ENCODE measurements at places on chromosomes 7 and 10.

DNA sequence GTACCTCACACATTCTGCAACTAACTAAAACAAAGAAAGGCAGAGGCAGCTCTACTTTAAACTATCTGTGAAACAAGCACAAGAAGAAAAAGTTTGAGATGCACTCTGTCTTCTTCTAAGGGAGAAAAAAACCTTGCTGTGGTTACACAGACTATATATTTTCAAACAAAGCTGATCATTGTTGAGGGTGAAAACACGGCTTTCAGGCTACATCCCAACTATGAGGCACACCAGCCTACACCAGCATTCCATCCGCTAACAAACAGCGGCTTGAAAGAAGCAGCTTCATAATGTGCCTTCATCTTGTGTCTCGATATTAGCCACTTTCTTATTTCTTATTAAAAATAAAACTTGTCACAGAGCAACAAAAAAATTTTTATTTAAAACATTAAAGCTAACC is 79.1 kb downstream of the USP6NL start:
- no peak for DNase-seq

GRCh38 chr10:46290101-46290886 is 3.5 kb downstream of the ANTXRL start:
- DNase-seq = no peak

GRCh38 chr10:63072951-63073350 is 60.2 kb upstream of the NRBF2 start:
- DNase-seq = no peak

DNA sequence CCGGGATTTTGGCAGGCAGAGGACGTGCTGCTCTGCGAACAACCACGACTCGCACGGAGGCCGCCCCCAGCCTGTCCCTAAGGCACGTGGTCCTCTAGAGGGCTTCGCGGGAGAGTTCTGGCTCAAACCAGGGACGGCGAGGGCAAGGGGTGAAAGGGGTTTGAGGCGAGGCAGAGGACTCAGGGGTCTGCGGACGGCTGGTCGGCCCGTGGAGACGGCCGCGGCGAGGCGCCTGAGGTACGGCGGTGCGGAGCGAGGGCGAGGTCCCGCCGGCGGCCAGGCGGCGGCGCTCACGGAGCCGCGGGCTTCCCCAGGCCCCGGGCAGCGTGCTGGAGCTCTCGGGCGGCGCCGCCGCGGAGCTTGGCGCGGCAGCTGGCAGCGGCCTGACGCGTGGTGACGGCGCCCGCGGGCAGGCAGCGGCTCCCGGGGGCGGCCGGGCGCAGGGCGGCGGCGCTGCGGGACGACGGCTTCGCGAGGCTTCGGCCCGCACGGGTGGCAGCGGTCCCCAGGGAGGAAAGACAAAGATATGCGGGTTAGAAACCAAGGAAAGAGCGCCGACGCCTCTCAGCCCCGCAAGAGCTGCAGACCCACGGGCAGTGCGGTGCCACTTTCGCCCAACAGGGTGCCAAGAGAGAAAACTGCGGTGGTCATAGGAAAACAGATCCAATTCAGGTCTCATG is 44.8 kb downstream of the ZNF800 start:
- DNase-seq = peak; percentile 74

DNA sequence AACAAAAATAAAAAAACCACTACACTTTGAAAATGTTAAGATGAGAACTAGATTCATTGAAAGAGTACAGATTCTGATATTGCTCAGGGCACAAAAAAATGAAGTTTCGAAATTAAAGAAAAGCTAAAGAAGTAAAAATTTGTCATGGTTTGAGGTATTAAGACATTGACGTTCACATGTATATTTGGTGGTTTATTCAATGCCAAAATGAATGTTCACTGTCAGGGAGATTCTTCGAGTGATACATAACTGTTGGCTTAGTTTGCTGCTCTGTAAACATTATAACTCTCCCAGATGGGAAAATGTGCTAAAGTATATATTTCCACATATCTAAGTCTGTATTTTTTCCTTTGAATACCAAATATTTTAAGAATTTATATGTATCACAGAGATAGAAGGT is 345.0 kb downstream of the SEMA3D start:
- DNase-seq = no peak

DNA sequence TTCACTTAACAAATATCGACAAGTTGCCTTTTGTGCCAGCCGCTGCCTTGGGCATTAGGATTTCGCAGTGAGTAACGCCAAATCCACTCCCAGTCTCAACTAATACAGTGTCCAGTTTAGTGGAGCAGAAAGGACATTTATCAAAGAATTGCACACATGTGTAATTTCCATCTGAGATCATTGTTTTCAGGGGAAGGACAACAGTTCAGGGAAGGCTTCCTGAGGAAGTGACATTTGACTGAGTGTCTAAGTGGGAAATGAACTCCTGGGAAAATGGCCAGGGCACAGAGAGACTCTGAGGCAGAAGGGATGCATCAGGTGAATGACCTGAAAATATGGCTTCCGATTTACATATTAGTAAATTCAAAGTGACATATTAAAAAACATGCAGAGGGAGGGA is 89.4 kb downstream of the ITGA8 start:
- no peak for DNase-seq

GRCh38 chr7:131076032-131076431 is 251.6 kb upstream of the MKLN1 start:
- DNase-seq = no peak

- DNase-seq = no peak
Measured at GRCh38 chr7:103396471-103396870, 49.0 kb downstream of the PSMC2 start.

Data from stimulated activated CD4-positive, alpha-beta T cell treated with anti-CD3 and anti-CD28 coated beads, Interleukin-2, amount 100 ng/mL, for 24 hours (primary cell).